ENCODE measurements at places on chromosomes 1 and 21.

DNA sequence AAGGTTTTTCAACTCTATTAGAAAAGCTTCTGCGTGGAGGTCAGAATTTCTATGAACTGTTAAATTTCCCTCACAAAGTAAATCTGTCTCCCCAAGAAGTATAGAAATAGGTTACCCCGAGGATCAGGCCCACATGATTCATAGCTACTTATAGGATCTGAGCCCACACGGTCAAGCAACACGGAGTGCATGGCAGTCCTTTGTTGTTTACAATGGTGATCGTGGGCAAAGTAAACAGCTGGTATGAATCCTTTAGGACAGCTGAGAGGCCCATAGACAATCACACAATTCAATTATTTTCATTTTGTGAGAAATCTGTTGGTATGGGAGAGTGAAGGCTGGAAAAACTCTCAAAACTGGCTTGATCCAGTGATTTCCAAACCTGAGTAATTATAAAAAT lies 58.9 kb upstream of the RCOR3 start:
- DNase-seq, result no peak

DNA sequence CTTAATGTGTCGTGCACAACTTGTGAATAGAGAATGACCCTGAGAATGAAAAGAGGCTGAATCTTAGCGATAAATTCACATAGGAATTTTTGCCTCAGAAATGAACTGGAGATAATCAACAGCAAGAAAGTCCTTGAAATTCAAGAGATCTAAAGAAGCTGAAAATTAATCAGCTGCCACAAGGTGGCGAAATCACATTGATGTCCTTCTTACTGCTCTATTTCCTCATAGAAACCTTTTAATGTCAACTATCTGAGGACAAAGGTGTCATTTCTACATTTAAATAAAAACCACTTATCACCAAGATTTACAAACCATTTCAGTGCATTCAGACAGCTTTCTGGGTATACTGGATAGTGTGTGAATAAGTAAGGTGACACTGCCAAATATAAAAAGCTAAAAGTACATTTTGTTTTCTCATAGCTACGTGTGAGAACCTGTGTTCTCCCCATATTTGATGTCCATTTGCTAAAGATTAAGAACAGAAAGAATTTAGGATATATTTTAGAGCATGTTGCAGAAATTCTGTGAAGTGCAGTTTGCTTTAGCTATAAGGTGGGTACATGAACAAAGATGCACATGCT lies 485.3 kb upstream of the PTBP2 start:
- no peak for DNase-seq

GRCh38 chr1:212121779-212122178 lies 86.2 kb downstream of the DTL start:
- DNase-seq, result no peak

DNA sequence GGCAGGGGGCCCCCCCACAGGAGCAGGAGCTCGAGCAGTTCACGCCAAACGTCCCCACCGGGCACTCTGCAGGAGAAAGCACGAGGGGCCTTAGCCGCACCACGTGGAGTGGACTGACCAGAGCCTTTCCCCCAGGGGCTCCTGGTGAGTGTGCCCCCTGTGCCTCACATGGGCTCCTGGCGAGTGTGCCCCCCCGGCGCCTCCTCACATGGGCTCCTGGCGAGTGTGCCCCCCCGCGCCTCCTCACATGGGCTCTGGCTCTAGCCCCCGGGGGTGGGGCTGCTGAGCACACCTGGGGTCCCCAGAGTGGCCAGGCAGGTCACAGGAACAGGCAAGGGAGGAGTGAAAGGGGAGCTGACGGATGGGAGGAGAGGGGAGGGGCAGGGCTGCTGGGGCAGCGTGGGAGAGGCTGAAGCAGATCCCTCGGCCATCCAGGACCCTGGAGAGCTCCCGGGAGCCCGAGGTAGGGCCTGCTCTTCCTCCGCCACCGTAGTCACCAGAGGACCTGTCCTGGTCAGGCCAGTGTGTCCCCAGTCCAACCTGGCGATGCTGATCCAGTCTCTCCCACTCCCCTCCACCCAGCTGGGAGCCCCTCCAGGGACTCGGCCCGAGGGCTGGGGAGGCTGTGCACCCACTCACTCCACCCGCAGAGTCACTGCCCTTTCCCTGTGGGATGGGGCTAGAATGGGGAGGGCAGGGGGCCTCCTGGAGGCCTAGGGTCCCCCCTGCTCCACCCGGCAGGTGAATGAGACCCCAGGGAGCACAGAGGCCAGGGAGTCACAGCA lies 47.6 kb downstream of the ARHGEF16 start:
- peak; percentile 81 for DNase-seq
